ENCODE measurements at places on chromosomes 4 and X.
A peak's percentile ranks its signal among the peaks of the same experiment; 100 is the strongest.

DNA sequence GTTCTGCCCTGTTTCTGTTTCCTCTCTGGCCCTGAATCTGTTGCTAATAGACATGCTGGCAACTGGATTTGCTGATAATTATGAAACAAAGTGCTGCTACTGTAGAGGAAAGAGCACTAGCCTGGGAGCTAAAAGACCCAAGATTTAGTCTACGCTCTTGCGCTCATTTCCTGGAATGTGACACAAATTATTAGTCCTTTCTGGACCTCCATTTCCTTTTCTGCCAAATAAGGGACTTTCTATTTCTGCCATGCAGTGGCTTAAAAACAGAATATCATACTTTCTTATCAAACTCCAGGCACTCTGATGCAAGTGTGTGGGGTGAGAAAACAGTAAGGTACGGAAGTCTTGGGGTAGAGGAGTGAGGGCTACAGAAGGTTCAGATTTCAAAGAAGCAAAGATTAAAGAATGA is 48.3 kb upstream of the GPR174 start:
- DNase-seq, result no peak

DNA sequence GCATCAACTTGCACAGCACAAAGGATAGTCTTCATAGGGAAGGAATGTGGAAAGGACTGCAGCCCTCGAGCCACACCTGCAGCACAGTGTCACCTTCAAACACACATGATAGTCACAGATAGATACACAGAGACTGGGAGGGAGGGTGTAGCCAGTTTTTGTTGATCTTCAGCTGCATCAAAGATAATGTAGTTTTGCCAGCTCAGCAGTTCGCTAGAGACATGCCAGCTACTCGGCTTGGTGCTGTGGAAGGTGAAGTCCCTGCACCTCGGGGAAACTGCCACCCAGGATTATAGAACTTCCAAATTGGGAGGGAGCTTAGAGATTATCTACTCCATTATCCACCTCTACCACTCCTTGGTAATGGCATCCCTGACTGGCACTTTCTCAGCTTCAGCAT is 92.9 kb upstream of the PAK3 start:
- no peak for DNase-seq

- DNase-seq, result no peak
Measured at GRCh38 chr4:92968556-92968955, 664.8 kb downstream of the GRID2 start.

DNA sequence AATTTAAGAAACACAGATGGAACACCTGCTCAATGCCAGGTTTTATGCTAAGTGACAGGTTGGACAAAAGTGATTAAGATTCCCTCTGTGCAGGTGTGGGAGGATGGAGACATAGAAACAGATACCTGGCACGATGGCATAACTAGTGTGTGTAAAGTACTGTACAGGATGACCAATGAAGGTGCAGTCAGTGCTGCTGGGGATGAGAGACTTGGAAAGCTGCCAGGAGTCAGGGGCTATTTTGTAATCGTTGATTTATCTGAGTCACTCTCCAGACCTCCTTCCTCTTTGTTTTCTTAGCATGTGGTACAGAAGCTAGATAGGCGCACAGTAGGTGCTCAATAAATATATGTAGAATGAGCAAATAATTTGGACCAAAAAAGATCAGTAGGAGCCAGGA is 58.2 kb downstream of the CWH43 start:
- no peak for DNase-seq

- no peak for DNase-seq
Measured at GRCh38 chrX:74133156-74133796, 170.7 kb upstream of the ZCCHC13 start.

DNA sequence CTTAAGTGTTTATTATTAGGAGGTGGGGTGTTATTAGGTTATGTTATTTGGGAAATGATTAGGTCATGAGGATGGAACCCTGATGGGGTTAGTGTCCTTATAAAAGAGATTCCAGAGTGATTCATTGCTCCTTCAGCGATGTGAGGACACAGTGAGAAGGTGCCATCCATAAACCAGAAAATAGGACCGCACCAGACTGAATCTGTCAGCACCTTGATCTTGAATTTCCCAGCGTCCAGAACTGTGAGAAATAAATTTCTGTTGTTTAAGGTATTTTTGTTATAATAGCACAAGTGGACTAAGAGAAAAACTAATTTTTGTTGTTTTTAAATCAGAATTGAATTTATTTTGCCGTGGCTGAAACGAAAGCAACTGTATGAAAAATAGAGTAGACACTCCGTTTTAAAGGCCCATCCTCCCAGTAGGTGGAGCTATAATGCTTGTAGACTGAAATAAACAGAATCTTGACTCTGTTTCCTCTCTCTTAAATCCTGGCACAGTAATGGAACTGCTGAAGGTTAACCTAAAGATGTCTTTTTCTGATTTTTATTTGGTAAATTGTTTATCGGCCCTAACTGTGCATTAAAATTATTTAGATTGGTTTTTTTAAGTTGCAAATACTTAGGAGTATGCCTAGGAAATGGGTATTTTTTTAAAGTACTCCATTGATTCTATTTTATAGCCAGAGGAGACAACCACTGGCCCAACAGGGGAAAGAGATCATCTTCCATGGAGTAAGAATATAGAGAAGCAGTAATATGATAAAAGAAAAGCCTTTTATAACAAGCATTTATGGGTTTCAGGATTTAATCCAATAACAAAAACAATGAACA is 133.2 kb upstream of the ADAMTS3 start:
- no peak for DNase-seq

DNA sequence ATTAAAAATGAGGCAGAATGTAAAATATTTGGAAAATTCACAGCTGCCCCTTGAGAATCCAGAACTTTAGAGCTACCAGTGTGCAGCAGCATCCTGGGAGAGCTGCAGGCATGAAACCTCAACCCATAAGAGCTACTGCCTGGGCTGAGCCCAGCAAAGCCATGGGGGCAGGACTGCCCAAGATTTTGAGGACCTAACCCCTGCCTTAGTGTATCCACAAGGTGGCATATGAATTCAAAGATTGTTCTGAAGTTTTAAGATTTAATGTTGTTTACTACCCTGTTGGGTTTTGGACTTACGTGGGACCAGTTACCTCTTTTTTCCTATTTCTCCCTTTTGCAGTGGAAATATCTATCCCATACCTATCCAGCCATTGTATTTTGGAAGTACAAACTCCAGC is 26.4 kb downstream of the CASP6 start:
- DNase-seq, result no peak

DNA sequence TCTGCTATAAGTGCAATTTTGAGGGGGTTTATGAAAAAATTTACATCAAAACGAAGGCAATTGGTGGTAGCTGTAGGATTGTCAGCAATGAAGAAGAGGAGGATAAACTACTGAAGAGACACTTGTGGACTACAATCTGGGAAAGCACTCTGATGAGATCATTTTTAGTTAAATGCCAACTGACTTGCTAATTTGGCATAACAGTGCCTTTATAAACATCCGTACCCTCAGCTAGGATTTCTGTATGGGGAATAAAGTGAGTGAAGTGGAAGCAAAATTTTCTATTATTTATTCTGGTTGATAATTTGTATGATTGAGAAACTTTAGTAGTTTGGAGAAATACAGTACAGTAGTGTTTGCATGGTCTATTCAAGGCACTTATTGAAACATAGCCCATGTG is 11.2 kb upstream of the GNRHR start:
- no peak for DNase-seq

DNA sequence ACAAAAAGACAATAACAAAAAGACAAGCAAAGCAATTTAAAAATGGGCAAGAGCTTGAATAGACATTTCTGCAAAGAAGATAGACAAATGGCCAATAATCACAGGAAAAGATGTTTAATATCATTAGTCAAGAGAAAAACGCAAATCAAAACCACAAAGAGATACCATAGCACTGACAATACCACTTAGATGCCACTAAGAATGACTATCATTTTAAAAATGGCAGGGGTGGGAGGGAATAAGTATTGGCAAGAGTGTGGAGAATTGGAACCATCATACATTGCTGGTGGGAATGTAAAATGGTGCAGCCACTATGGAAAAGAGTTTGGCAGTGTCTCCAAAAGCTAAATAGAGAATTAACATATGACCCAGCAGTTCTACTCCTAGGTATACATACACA is 15.1 kb upstream of the EXOC1 start:
- DNase-seq, result no peak

DNA sequence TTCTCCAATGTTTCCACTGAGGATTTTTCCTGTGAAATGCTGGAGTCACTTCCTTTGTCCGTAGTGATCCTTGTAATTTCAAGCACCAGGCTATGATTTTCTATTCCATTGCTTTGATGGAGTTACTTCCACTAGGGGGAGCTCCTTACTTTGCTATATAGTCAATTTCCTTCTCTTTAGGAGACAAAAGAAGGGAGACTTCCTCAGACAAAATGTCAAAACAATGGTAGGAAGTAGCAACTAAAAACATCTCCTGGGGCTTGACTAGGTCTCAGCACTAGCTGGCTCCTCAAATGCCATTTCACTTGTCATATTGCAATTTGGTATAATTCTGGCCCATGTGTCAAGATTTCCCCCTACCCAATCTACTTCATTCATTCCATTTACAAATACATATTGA is 24.1 kb downstream of the ZCCHC12 start:
- DNase-seq, result no peak

- DNase-seq, result no peak
Measured at GRCh38 chrX:40064055-40064597, 33.6 kb downstream of the BCOR start.

GRCh38 chr4:88573995-88574394 is 18.3 kb upstream of the HERC3 start:
- DNase-seq, result no peak

- DNase-seq, result no peak
Measured at GRCh38 chrX:129599996-129600395, 54.8 kb downstream of the APLN start.

DNA sequence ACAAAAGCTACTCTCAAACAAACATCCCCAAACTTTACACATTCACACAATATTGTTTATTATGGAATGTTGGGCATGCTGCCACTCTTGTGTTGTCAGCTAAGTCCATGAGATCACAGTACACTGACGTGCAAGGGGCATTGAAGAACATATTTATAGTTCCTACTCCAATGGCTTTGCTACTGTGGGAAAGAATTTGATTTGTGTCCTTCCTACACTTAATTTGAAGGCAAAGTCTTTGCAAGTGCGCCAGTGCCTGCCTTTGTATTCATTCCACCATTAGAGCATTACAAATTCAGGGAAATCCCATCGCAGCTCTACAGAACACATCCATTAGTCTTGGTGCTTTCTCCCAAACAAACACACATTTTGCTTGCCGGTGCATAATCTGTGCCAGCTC is 45.4 kb upstream of the FTHL17 start:
- no peak for DNase-seq

DNA sequence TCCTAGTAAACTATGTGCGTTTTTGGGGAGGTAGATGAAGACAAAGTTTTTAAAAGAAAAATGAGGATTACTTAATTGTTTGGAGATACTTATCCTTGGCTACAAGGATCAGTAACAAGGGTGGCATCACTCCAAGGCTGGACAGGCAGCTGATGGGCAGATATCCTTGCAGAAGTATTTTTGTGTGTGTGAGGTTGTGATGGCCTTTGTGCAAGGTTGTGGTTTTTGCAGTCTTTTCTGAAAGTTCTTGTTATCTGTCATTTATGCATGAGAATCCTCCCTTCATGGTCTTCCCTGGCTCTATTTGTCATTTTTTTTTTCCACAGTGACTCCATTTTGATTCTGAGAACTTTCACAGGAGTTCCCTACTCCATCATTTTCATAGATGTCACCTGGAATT is 96.0 kb upstream of the C1GALT1C1 start:
- DNase-seq, result no peak

GRCh38 chrX:13013363-13014110 is 30.9 kb downstream of the FAM9C start:
- DNase-seq, result no peak

GRCh38 chrX:78650906-78651437 is 8.2 kb downstream of the RTL3 start:
- no peak for DNase-seq

- no peak for DNase-seq
Measured at GRCh38 chr4:60432911-60433310, 767.2 kb upstream of the ADGRL3 start.

GRCh38 chrX:153878345-153878744 is 7.6 kb downstream of the L1CAM start:
- DNase-seq, result no peak

GRCh38 chr4:2813446-2814405 is 20.8 kb downstream of the SH3BP2 start:
- DNase-seq, result no peak

DNA sequence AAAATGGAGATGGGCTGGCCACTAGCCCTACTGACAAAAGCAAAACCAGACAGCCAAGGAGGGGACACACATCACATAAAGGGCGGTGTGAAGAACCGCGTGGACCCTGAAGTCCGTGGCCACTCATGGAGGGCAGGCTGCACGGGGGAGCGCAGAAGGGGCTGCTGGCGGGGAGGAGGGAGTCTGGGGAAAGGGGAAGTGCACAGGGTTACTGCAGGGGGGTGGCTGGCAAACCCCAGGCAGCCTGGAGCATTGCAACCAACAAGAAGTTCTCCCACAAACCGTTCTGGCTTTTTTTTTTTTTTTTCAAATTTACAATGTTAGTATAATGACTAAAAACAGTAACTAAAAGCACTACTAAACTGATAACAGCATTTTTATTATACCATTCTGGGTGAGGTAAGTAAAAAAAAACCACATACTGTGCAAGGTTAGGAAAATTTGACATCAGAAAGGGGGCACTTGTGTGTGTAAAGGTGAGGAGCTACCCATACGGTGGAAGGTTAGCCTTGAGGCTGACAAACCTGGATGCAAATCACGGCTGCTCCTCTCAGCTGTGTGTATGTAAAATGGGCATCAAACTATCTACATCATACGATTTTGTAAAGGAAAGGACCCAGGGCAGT is 87.1 kb downstream of the TSPAN5 start:
- no peak for DNase-seq

DNA sequence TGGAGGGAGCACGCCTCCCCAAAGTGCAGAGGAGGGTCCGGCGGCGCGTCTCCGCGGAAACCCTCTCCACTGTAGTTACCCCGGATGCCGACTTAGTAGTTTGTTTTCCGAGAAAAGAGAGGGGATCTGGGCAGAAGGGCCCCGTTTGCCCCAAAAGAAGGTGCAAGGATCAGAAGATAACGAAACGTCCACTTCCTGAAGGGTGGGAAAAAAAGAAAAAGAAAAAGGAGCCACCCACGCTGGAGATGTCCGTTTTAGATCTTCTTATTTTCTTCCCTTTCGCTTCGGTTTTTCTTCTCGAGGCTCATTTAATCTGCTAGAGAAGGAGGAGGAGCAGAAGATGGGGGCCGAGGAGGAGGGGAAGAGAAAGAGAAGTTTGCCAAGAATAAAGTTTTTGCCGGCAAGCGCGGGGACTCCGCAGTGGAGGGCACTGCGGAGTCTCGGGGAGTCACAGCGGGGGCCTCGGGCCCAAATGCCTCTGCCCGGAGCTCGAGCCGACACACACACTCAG is 517 bp downstream of the LEF1 start:
- DNase-seq, result peak; percentile 3
